ENCODE measurements at places on chromosomes 11 and 22. TPM values are rescaled to one million over a fixed set of nuclear protein-coding genes. Genes with fewer than 3 reads are reported as not detected.

Gene CCDC87
- 0.13 TPM for polyA plus RNA-seq

Gene MEI1
- 2.4 TPM for polyA plus RNA-seq

Gene CTSC
- polyA plus RNA-seq = 191 TPM

Gene IFITM2
- 814 TPM for polyA plus RNA-seq

Gene CAVIN3
- polyA plus RNA-seq = 55.1 TPM

Gene ARHGAP8
- polyA plus RNA-seq = 30.2 TPM

Gene RAB39A
- polyA plus RNA-seq = not detected

Gene GRAMD1B
- polyA plus RNA-seq = 18.2 TPM

Gene AIFM3
- polyA plus RNA-seq = 4.4 TPM

Gene PRMT3
- polyA plus RNA-seq = 6.8 TPM

Gene OTOG
- not detected for polyA plus RNA-seq

Gene TUBA8
- 5.9 TPM for polyA plus RNA-seq

Gene ANKK1
- 0.19 TPM for polyA plus RNA-seq

Gene TRPC6
- polyA plus RNA-seq = 1.3 TPM

Gene MS4A3
- polyA plus RNA-seq = not detected

Gene ROBO4
- polyA plus RNA-seq = 12.8 TPM

Gene SERHL2
- polyA plus RNA-seq = 4.9 TPM

Gene PDE3B
- polyA plus RNA-seq = 0.99 TPM

Gene RPL3
- 2,443 TPM for polyA plus RNA-seq

Gene TMA7B
- not detected for polyA plus RNA-seq

Gene GAS2
- 6.8 TPM for polyA plus RNA-seq

Gene CSNK1E
- 33.6 TPM for polyA plus RNA-seq

Gene SYNGR1
- polyA plus RNA-seq = 43.0 TPM

Gene FAM227A
- polyA plus RNA-seq = 0.80 TPM

Gene HBB
- polyA plus RNA-seq = 10.9 TPM

Gene CDCA5
- 0.43 TPM for polyA plus RNA-seq

Gene SEZ6L
- polyA plus RNA-seq = 0.09 TPM

Gene SHANK2
- polyA plus RNA-seq = 4.0 TPM
